ENCODE measurements at places on chromosomes 16 and 17. TPM values are rescaled to one million over a fixed set of nuclear protein-coding genes. Genes with fewer than 3 reads are reported as not detected.

- peaks cover 82% of the 10 kb centered on the region for H3K27me3 ChIP-seq
- no peaks in the 10 kb centered on the region for H3K36me3 ChIP-seq
- peak overlapping the region; percentile 29 for H3K4me3 ChIP-seq
- H3K27ac ChIP-seq: peak overlapping the region; percentile 55
- H3K4me1 ChIP-seq: peaks cover 18% of the 10 kb centered on the region
- DNase-seq: no peak
These were observed 1.6 kb downstream of the TBX4 start for GRCh38 chr17:61453566-61454380.

DNA sequence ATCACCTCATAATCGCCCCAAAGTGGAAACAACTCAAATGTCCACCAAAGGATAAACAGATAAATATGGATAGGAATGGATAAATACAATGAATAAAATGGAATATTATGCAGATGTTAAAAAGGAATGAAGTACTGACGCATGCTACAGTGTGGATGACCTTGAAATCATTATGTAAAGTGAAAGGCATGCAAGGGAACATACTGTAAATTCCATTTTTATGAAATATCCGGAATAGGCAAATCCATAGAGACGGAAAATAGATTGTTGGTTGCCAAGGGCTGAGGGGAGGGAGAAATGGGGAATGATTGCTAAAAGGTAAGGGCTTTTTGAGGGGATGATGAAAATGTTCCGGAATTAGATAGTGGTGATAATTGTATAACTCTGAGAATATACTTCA, 36.0 kb downstream of the STAT5B start:
- H3K4me3 ChIP-seq: no peak overlapping the region
- H3K36me3 ChIP-seq: no peaks in the 10 kb centered on the region
- no peaks in the 10 kb centered on the region for H3K27me3 ChIP-seq
- no peak for DNase-seq

- no peaks in the 10 kb centered on the region for H3K36me3 ChIP-seq
- H3K4me1 ChIP-seq: peaks cover 3% of the 10 kb centered on the region
These were observed 201.5 kb downstream of the C16orf95 start for GRCh38 chr16:87115646-87116045.

DNA sequence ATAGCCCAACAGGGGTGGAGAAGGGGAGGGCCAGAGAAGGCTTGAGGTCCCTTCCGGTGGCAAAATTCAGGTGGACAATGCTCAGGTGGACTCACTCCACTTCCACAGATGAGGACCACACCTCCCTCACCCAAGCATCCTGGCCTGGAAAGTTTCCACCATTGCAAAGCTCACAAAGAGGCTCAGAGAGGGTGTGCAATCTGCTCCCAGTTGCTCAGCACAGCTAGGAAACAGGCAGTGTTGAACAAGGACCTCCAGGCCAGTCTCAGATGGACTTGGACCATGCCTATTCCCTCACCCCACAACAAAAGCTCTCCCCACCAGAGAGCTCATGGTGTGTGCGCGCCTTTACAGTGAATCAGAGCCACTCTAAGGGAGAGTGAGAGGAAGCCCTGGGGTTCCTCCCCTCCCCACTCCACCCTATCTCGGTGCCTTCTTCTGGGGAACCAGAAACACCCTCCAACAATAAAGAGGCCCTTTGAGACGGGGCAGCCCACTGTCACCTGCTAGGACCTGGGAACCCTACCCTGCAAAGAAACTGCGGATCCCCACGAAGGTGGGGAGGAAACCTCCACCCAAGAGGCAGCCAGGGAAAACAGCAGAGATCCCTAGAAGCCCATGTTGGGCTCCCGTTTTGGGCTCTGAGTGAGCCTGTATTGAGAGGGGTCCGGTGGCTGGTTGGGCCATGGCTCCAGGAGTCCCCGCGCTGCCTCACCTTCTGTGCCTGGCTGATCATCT, 1.6 kb downstream of the FAM83G start:
- no peak for DNase-seq
- H3K36me3 ChIP-seq: no peaks in the 10 kb centered on the region
- H3K27me3 ChIP-seq: no peaks in the 10 kb centered on the region
- peak overlapping the region; percentile 85 for H3K4me3 ChIP-seq

- peaks cover 31% of the 10 kb centered on the region for H3K4me1 ChIP-seq
- peaks cover 66% of the 10 kb centered on the region for H3K27me3 ChIP-seq
- no peak overlapping the region for H3K27ac ChIP-seq
- no peak overlapping the region for H3K4me3 ChIP-seq
- no peak for DNase-seq
These were observed 123.4 kb downstream of the NTN1 start for GRCh38 chr17:9144502-9145249.

- H3K4me1 ChIP-seq: no peaks in the 10 kb centered on the region
- no peaks in the 10 kb centered on the region for H3K36me3 ChIP-seq
- no peak overlapping the region for H3K4me3 ChIP-seq
- peak overlapping the region; percentile 11 for H3K27ac ChIP-seq
- no peaks in the 10 kb centered on the region for H3K27me3 ChIP-seq
These were observed 438.1 kb downstream of the WWOX start for GRCh38 chr16:78537511-78537910.

CORO6 gene
- not detected for total RNA-seq
